ENCODE measurements at places on chromosomes 6 and 20.

GRCh38 chr6:170180671-170181337 is 110.1 kb downstream of the DLL1 start:
- no peak for DNase-seq

DNA sequence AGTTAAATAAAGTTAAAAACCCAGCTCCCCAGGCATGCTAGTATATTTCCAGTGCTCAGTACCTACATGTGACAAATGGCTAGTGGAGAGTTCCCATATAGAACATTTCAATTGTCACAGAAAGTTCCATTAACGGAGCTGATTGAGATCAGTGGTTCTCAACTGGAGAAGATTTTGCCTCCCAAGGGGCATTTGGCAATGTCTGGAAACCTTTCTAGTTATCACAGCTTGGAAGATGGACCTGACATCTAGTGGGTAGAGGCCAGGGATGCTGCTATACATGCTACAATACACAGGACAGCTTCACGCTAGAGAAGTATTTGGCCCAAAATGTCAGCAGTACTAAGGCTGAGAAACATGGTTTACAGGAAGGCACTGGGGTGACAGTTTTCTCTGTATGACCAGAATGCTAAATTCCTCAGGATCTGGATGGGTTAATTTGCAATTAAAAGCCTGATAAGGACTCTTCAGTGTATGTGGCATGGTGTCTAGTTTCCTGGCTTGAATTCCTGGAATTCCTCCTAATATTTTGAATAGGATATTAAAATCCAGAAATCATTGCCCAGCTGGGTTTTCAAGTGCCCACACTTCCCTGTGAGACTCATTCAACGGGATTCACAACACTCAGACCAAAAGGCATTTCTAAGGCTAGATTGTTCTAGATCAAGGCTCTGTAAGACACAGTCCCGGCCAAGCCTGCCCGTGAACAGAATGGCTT is 84.7 kb upstream of the SALL4 start:
- DNase-seq: no peak

GRCh38 chr6:15876406-15876805 is 213.6 kb upstream of the DTNBP1 start:
- no peak for DNase-seq

DNA sequence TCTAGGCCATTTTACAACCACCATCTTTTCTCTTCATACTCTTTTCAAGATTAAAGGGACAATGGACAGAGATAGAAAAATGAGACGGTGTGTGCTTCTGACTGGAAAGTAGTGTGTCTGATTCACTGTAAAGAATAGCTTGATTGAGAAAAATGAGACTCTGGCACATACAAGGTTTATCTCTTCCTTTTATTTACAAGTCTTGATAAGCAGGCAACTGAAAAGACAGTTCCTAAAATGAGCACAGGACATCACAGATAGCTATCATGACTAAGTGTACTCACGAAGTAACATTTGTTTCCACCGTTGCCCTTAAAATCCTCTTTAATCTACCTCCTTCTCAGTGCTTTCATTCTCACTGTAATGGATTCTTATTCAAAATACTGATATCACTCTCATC is 383.0 kb downstream of the TBC1D32 start:
- DNase-seq: no peak

- DNase-seq: no peak
Measured at GRCh38 chr20:53985150-53985518, 85.3 kb downstream of the BCAS1 start.

- no peak for DNase-seq
Measured at GRCh38 chr20:46240065-46240464, 68.2 kb downstream of the CDH22 start.

DNA sequence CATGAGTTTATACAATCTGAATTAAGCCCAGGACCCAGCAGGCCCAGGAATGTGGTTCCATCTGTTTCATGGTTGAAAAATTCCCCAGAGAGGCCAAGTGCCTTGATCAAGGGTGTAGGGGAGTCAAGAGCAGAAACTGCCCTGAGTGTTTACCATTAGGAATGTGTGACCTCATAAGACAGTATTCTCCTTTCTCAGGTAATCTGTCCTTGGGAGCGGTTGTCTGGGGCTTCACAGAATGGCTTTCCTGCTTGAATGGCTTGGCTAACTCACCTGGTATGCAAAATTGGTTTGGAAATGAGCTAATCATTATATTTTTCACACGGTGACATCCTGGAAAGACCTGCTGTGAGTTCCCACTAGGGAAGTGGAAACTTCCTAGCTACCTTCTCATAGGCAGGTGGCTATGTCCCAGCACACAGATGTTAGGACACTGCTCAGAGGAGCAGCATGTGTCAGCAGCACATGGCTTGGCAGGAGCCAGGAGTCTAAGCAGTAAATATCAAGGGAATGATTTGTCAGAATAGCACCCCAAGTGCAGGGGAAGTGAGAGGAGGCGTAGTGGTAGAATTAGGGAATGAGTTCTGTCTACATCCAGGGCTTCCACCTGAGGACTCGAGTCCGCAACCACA is 17.7 kb downstream of the CLIC5 start:
- DNase-seq: no peak

DNA sequence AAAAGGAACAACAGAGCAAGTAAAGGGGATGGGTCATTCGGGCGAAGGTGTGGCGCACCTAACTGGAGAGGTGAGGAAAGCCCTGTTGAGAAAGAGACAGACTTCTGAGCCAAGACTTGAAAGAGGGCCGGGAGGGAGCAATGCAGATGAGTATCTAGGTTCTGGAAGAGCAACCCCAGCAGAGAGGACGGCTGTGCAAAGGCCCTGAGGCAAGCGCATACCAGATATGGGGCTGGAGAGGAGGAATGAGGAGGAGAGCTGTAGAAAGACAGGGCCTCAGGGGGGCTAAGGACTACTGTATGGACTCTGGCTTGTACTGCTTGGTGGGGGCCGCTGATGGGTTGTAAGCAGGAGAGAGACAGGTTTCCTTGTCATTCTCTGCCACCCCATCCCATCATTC is 21.9 kb downstream of the TRERF1 start:
- no peak for DNase-seq

- no peak for DNase-seq
Measured at GRCh38 chr6:79403563-79403962, 133.7 kb downstream of the LCA5 start.

DNA sequence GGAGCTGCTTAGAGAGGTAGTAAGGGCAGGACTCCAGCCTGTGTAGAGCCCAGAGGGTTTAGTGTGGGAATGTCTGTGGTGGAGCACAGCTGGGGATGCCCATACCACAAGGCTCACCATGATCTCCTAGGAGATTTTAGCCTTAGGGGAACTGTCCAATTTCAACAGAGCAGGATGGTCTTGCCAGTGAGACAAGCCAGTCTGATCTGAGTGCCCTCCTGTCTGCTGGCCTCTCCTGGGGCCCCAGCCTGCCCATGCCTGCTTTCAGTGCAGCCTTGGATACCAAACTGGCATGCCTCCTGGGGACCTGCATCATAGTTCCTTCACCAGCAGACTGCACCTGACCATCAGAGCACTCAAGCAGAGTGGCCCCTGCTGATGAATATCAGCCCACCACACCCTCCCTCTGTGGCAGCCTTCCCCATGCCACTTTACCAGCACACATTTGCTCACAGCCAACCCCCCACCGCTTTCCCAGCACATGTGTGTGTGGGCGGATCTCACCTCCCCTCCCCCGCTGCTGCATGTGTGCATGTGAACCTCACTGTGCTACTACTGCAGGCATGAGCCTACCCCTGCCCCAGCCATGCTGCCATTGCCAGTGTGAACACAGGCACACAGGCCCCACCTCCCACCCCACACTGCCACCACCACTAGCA is 7.9 kb upstream of the TREM1 start:
- no peak for DNase-seq
